NCI-H187 (cell line): ENCODE measurements at places on chromosomes 2 and 18.

GRCh38 chr18:2961821-2962220 lies 51.1 kb downstream of the LPIN2 start:
- DNase-seq = no peak

DNA sequence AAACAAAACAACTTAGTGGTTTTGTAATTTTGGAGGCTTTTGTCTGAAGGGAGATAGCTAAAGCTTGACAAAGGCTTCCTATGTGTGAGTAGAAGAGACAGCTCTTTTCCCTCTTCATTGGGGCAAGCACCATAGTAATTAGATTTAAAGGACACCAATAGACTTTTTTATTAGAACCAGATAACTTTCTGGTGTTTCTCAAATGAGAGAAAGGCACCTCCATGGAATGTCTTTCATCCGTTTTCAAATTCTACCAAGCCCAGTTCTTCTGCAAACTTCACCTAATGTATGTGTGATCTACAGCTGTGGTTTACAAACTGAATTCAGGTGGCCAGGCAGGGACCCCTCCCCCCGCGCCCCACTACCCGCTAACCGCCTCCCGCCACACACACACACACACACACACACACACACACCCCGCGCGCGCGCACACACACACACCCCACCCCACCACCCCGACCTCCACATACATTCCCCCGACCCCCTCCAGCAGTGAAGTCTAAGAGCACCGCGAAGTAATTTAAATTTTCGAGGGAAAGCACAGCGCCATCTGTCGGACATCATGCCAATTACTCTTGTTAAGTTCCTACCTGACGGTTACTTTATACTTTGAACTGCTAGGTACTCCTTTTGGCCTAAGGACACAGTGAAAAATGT lies 31.6 kb upstream of the PPP1R1C start:
- DNase-seq = no peak

- DNase-seq = no peak
Observed at GRCh38 chr2:207676827-207677354, 34.5 kb upstream of the CCNYL1 start.

DNA sequence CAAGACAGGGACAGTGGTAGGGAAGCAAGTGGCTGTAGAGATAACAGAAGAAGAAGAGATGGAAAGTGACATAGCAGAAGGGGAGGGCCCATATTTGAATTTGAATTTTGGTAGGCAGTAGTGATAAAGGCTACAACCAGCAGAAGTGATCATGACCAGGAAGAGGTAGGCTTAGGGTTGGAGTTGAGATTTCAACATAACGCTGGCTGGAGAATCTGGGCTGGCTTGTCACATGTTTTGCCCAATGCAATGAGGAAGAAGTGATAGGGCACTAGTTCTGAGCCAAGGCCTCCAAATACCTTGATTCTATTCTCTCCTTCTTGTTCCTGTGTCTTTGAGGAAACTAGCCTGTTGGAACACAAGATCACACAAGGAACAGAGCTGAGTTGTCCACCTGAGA lies 69.4 kb downstream of the SCG2 start:
- no peak for DNase-seq

- DNase-seq = no peak
Observed at GRCh38 chr2:225864394-225864793, 464.9 kb downstream of the NYAP2 start.

- no peak for DNase-seq
Observed at GRCh38 chr2:69279211-69279610, 107.8 kb downstream of the GFPT1 start.

DNA sequence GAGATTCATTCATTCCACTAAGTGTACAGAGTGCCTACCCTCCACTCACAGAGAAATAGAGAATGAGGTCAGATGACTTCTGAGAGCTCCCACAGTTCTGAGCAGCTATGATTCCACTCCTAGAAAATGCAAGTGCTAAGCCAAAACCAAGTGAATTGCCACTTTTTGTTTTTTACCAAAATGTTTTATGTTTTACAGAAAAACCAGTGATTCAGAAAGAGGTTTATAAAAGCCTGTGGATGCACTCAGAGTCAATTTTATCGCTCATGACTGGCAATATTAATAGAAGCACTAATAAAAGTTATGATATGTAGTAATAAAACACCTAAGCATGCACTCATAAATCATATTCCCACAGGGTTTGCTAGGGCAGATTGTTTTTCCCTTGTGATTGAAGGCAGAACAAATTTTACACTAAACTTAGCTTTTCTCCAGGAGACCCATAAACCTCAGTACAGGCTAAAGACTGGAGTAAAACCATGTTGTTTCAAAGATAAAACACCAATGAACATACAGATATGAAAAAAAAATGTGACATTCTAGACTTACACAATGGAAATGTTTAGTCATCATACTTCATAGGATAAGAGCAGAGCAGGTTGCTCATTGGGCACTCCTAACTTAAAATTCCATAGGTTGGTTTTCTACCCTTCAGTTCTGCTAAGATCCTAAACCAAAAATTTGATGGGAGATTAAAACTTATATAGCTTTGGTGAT lies 67.5 kb downstream of the PDK1 start:
- DNase-seq = no peak

GRCh38 chr2:195318440-195319111 lies 338.4 kb upstream of the SLC39A10 start:
- peak; percentile 5 for DNase-seq

DNA sequence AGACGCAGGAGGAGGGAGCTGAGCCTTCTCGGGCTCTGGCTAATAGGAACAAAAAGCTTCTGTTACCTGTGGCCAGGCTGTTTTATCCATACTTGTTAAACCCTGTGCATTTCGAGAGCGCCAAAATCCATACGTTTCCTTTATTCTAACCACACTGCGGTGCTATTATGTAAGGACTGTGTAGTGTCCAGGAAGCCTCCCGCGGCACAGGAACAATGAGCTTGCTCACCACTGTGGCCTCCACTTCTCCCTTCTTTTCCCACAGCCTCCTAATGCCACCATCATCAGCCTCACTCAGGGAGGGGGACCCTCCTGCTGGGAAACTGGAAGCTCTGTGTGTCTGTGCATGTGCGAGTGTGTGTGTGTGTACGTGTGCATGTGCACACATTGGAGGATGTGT lies 268.5 kb downstream of the HAUS1 start:
- no peak for DNase-seq

GRCh38 chr2:12507295-12507694 lies 209.4 kb upstream of the TRIB2 start:
- peak; percentile 95 for DNase-seq

GRCh38 chr2:200255549-200255948 lies 50.9 kb upstream of the SPATS2L start:
- DNase-seq = no peak

- no peak for DNase-seq
Observed at GRCh38 chr2:111897630-111897923, 830 bp upstream of the MERTK start.

GRCh38 chr18:78826631-78827030 lies 153.0 kb upstream of the SALL3 start:
- DNase-seq = no peak

- DNase-seq = no peak
Observed at GRCh38 chr2:55780697-55781096, 87.1 kb upstream of the PNPT1 start.

DNA sequence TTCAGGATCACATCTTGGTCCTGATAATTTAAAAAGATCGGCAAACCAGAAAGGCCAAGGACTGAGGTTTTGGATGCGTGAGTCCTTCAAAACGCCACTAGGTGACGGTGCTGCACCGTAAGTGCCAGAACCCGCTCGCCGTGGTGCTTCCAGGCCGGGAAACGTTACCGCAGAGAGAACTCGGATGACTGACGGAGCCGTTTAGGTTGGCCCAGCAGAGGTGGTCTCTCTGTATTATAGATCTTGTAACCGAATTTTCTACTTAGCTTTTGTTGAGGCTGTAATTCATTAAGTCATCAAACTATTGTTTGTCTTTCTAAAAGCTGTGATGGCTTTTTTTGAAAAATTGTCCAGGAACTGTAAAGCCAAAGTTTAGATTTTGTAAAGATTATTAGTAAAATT lies 39.8 kb upstream of the ADCYAP1 start:
- DNase-seq = peak; percentile 44

DNA sequence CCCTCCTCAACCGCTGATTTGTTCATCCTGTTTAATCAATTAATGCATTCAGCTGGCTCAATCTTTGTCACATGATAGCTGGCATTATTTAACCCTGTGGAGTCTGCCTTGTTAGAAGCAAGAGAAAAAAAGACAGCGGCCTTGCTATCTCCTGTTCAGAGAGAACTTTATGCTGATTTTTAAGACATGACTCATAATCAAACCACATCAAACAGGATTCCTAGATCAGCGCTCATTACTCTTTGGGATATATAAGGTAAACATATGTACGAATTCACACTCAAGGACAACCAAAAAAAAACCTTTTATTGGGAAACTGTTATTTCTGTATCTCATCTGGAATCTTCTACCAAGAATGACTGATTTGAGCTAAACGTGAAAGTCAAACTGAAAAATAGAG lies 195.1 kb downstream of the C1D start:
- DNase-seq = no peak

DNA sequence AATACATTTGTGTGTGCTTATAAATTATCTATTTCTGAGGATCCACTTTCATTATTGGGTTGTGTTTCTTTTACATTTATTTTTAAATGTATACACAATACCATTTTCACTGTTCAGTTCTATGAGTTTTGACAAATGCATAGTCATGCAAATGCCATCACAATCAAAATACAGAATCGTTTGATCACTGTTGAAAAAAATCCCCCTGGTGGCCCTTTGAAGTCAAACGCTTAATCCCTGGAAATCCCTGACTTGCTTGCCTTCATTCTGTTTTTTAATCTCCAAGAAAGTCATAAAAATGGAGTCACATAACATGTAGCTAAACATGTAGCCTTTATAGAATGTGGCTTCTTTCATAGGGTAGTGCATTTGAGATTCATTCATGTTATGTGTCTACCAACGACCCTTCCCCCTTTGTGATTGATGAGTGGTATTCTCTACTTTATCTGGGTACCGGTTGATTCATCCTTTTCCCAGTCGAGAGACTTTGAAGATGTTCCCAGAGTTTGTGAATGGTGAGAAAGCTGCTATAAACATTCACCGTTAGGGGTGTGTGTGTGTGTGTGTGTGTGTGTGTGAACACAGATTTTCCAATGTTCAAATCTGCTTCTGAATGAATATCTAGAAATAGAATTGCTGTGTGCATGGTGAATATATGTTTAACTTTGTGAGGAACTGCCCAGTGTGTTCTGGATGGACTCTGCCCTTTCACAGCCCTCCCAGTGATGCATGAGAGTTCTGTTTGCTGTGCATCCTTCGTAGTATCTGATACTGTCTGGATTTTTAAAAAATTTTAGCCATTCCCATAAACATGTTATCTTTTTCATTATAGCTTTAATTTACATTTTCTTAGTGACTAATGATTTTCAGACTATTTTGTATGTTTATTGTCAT lies 173.6 kb downstream of the GALR1 start:
- no peak for DNase-seq

GRCh38 chr18:54882318-54882717 lies 54.0 kb downstream of the RAB27B start:
- no peak for DNase-seq

GRCh38 chr2:74812787-74813590 lies 20.9 kb upstream of the HK2 start:
- no peak for DNase-seq

DNA sequence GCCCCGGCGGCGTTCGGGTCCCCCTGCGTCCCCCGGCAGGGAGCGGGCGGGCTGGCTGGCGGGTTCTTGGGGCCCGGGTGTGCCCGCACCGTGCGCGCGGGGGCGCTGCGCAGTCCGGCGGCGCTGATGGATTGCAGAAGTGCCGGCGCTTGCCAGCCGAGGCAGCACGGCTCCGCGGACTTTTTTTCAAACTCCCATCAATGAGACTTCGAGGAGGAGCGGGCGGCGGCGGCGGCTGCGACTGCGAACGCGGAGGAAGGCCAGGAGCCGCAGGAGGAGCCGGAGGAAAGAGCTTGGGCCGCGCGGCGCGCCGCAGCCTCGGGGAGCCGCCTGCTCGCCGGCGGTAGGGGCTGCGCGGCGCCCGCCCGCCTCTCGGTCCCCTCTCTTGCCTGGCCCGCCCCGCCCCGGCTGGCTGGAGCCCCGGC lies at the start of gene GLI2:
GLI2 (plus strand) TSS at position 123 of the 425 bp plus-strand sequence. CDS start 61,453 bp downstream, outside the sequence.
- DNase-seq = no peak

DNA sequence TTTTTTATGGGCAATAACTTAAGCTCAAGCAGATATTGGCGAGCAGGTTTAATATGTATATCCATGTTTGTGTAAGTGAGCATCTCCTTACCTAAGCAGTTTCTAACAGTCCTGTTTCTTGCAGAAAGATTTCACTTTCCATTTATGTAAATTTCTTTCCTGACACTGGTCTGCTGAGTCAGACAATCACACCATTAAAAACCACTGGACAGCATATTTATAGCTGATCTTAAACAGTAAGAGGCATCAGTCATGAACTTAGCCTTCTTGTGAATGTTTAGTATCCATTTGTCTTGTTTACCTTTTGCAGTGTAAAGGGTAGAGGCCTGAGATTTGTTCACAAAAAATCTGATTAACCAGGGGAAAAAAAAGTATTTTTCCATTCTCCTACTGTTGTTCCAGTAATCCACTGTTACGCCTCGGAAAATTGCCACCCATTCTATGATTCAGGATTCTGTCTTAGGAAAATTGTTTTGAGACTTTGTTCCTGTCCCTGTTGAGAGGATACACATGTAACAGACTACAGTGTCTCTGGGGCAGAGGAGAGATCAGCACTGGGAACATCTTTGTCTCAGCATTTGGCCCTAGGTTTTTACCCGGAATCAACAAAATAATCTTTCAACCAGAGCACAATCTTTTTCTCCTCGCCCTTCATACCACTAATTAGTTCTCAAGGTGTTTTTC lies 521.0 kb upstream of the NRP2 start:
- no peak for DNase-seq

- DNase-seq = no peak
Observed at GRCh38 chr18:28078298-28078697, 98.6 kb downstream of the CDH2 start.

- DNase-seq = no peak
Observed at GRCh38 chr2:78940998-78941397, 84.5 kb upstream of the REG3G start.

- no peak for DNase-seq
Observed at GRCh38 chr18:46899274-46899948, 17.9 kb downstream of the PIAS2 start.

GRCh38 chr2:7618031-7618430 lies 700.8 kb downstream of the RNF144A start:
- no peak for DNase-seq

DNA sequence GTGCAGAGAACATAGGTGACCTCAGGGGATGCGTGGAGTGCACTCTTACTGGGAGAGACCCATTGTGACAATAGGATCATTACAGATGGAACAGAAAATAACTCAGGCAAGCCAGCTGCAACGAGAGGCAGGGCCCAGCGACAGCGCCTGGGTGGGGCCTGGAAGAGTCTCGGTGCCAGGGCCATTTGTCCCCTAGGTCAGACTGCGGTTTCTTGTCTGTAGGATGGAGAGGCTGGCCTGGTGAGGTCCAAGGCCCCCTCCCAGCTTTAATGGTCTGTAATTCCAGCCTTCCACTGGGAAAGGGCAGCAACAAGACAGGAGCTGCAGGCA lies 208.6 kb upstream of the APCDD1 start:
- no peak for DNase-seq

DNA sequence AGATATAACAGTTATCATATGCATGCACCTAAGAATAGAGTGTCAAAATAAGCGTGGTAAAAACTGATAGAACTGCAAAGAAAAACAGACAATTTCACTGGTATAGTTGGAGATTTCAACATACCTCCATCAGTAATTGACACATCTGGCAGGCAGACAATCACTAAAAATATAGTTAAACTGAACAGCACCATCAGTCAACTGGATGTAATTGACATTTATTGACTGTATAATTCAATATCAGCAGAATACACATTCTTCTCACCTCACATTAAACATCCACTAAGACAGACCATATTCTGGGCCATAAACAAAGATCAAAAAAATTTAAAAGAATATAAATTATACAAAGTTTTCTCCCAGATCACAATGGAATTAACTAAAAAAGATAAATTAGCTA lies 378.5 kb upstream of the RGPD4 start:
- DNase-seq = no peak
